ENCODE measurements at places on chromosomes 4 and X.

- peak; percentile 10 for DNase-seq
Observed at GRCh38 chrX:118807151-118808017, 16.2 kb upstream of the ZCCHC12 start.

DNA sequence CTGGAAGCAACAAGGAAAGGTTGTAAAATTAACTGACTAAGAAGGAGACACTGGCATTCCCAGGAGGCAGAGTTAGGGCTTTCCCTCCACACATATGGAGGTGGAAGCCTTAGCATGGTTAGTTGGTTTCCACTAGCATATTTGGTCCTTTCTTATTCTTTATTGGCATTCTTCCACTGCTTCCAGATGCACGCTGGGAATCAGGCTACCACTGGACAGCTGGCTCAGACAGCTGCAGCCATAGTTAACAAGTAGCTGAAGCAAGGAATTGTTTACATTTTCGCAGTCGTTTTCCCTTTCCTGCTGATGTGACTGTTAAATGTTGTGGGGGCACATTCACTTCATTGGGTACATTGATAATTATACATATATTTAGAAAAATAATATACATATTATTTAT lies 169.2 kb downstream of the GRIA2 start:
- no peak for DNase-seq

GRCh38 chrX:130414800-130415199 lies 13.0 kb downstream of the RBMX2 start:
- DNase-seq: no peak

DNA sequence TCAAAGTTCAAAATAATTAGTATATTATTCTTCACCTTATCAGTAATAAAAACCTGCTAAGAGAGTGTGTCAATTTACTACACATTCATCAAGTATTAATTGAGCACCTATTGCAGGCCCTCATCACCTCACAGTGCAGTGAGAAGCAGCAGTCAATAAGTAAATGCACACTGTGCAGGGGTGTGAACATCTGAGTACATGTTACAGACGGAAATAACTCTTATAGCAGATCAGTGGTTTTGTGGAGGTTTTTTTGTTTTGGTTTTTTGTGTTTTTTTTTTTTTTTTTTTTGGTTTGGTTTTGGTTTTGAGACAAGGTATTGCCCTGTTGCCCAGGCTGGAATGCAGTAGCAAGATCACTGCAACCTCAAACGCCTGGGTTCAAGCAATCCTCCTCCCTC lies 20.3 kb downstream of the KLF3 start:
- no peak for DNase-seq

GRCh38 chrX:110276778-110277177 lies 41.1 kb downstream of the AMMECR1 start:
- DNase-seq: peak; percentile 12

GRCh38 chrX:154727871-154728270 lies 23.0 kb downstream of the GAB3 start:
- no peak for DNase-seq

GRCh38 chr4:99965674-99966350 lies 15.7 kb upstream of the H2AZ1 start:
- no peak for DNase-seq

GRCh38 chr4:16439768-16440167 lies 213.5 kb upstream of the TAPT1 start:
- DNase-seq: no peak

DNA sequence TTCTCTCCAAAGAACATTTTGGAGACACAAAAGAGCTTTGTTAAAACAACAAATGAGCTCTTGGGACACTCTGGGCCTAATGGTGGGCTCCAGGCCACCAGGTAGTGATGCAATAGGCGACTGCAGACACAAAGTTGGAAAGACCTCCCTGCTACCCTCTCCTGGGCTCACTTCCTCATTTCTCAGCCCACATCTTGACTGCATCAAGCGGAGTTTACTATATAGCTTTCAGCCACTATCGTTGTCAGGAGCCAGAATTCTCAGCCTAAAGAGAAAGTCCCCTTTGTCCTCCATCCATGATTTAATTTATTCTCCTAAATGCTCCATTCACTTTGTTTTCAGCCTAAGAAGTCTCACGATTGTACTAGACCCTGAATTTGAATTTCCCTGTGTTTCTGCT lies 114.9 kb downstream of the EFHC2 start:
- no peak for DNase-seq

DNA sequence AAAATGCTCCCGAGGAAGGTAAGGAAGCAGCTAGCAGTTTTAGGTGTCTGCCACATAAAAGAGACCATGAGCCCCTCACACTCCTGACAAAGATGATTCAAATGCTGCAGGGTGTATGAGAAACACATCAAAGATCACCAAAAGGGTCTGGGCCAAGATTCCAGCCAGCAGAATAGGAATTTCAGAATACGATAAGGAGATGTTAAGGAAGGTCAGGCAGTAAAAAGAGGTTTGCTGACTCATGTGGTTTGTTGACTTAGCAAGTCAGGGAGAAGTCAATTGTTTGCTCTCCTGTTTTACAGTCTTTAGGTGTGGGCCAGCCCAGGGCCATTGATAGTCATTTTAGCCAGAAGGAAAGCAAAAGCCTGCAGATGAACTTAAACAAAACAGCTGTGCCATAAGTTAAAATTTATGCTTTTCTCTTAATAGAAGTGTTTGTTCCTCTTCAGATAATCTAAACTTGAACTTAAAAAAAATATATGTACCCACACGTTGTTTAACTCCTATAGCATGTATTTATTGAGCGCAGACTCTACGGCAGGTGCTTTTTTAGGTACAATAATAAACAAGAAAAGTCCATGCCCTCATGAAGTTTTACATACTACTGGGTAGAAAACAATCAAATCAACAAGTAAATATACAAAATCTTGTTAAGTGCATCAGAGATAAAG lies 115.6 kb downstream of the CAMK2D start:
- no peak for DNase-seq

DNA sequence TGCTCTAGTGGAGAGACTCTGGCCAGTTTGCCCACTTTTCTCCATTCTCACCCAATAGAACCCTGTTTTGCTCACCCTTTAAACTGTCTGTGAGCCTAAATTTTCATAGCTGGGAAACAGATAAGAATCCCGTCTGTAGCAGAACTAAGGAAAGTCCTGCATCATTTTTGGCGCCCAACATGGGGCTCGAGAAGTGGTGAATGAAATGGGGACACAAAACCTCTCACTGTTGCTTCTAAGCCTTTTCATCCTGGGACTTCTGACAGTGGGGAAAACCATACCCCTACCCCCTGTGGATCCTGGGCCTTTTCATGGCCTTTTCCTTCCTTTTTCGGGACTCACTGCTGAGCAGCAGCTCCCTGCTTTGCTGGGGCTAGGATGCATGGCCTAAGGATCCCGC lies 189.9 kb downstream of the INPP4B start:
- no peak for DNase-seq

- no peak for DNase-seq
Observed at GRCh38 chr4:28462766-28463700, 1602.4 kb downstream of the STIM2 start.

DNA sequence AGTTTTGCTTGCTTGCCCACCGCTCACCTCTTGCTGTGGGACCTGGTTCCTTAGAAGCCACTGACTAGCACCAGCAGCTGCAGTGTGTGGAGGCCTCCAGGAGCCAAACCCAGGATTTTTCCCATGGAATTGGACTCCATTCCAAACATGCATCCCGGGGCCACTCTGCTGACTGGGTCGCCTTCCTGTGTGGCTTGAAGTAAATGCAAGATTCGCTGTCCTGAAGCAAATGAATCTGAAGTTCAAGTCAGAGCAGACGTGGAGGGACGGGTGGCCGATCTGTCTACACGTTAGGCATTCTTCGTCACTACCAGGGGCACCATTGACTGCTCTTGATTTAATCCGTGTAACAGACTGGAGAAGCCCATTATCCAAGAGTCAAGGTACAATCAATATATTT lies 109.0 kb downstream of the SHOX start:
- no peak for DNase-seq

- DNase-seq: no peak
Observed at GRCh38 chr4:145513020-145513621, 31.5 kb downstream of the SMAD1 start.

GRCh38 chr4:142348613-142349021 lies 497.5 kb downstream of the INPP4B start:
- DNase-seq: no peak

DNA sequence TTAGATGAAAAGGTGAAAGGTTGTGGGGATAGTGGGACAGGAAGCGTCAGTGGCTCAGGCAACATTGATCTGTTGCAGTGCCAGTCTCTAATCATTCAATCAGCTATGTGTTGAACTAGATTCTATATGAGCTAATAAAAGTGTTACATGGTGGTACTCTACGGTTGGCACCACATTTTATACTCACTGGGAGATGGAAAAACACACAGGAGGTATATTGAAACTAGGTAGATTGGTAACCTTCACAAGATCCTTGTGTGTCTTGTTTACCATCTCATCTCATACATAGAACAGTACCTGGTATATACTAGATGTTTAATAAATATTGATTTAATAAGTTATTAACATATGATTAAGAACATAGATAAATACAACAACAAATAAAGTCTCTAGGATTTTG lies 152.7 kb downstream of the NAA11 start:
- DNase-seq: no peak

DNA sequence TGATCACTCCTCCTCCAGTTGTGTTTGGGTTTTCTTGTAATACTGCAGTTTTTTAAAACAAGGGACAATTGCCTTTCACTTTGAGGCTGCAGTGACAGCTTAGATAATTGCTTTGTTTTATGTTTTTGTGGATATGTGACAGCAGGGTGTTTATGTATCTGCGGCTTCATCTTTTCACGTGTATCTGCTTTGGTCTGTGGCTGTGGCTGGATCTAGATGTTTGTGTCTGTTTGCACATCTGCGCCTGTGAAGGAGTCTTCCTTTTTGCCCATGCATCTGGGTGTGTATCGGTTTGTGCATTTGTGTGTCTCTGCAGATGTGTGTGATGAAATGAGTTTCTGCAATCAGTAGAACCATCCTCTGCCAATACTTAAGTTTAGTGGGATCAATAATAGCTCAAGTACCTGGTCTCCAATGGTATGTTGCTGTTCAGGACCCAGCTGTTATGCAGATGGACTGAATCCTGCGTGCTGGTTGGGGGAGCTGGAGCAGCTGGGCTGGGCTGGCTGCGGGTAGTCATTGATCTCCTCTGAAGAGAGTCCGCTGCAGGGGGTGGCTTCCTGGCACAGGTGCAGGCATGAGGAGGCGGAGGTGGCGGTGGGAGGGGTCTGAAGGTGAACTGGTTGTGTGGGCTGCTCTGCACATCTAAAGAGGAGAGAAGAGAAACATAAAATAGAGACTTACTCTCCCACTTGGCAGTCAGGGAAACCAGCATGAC lies 390.3 kb downstream of the SH2D1A start:
- DNase-seq: no peak

- DNase-seq: no peak
Observed at GRCh38 chr4:152476796-152477195, 59.1 kb downstream of the FBXW7 start.

- DNase-seq: no peak
Observed at GRCh38 chr4:24434241-24434640, 150.1 kb downstream of the DHX15 start.
